Activated T-cell treated with anti-CD3 and anti-CD28 coated beads, Interleukin-2, amount 50 U/mL, for 4 hours (primary cell): ENCODE measurements at places on chromosomes 4 and X.

GRCh38 chr4:15314974-15315373, 112.9 kb upstream of the C1QTNF7 start:
- no peak for DNase-seq

DNA sequence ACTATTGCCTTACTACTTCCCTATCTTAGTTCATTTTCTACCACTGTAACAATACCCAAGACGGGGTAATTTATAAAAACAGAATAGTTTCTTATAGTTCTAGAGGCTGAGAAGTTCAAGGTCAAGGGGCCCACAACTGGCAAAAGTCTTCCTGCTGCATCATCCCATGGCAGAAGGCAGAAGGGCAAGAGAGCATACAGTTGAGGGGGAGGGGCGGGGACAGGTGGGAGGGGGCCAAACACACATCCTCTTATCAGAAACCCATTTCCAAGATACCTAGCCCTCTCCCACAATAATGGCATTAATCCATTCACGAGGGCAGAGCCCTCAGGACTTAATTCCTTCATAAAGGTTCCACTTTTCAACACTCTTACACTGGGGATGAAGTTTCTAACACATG, 690.2 kb downstream of the ADGRL3 start:
- no peak for DNase-seq

GRCh38 chrX:64291123-64291522, 60.7 kb upstream of the ASB12 start:
- DNase-seq: no peak

DNA sequence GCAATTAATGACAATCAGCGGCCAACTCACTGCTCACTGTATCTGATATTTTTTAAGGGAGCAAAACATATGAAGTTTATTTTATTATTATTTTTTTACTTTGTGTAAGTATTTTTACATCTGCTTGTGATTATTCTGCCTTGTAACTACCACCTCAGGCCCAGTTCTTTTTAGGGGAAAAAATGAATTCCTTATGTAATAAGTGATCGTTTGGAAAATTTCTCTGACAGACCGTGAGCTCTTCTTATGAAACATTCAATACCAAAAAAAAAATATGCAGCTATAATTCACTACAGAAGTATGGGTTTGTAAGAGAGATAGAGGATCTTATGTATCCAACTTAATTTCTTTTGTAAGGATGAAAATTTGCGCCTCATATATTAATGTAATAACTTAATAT, 33.5 kb upstream of the STOX2 start:
- no peak for DNase-seq

- no peak for DNase-seq
Observed at GRCh38 chr4:181958446-181958845, 284.8 kb upstream of the TENM3 start.

- DNase-seq: no peak
Observed at GRCh38 chr4:173735049-173735448, 205.0 kb upstream of the HAND2 start.

GRCh38 chr4:57132743-57133137, 22.6 kb upstream of the IGFBP7 start:
- DNase-seq: no peak

- DNase-seq: no peak
Observed at GRCh38 chrX:69277369-69277990, 112.2 kb upstream of the PJA1 start.

DNA sequence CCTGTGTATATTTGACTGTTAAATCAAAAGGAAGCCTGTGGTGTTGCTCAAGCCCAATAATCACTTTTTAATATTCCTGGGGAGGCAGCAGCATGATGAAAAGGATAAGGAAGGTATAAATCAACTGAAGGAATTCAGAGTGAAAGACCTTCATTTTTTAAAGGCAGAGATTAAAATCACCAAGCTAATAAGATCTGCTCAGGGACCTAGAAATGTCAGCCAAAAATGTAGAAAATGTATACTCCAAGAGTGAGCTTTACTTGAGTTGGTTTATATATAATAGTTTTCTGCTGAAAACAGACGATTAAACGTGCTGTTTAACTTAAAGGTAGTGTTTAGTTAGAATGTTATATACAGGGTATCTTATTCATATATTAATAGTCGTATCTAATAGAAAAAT, 549.3 kb downstream of the IQCM start:
- no peak for DNase-seq

DNA sequence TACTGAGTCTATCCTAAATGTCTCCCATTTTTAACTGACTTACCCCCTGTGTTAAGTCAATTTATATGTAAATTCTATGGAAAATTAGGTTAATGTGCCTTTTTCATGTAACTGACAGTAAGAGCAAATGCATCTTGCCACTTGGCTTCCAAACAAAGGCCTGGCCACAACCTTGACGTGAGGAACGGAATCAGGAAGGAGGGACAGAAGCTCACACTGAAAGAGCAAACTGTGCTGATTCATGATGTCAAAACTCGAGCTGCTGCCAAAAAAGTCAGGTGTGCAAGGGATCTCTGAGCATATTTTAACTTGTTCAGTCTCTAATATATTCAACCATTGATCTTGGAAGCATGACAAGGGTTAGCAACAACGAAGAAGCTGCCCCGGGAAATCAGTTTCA, 35.8 kb downstream of the GPM6A start:
- no peak for DNase-seq

DNA sequence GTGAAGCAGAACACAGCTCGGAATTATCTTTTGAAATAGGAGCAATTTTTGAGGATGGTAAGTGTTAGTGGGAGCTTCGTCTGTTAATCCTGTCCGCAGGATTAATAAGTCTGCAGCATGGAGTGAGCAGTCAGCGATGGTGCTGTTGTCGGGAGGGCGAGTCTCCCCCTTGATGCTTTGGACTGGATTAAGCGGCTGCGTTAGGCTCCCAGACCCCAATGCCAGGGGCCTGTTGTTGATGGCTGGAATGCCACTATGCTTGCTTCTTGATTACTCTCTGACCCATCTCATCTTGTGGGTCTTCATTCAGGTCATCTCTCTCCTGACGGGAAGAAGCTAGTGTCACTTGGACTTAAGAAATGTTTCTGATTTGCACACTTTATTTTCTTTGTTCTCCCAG, 332.6 kb downstream of the ARHGAP10 start:
- no peak for DNase-seq

DNA sequence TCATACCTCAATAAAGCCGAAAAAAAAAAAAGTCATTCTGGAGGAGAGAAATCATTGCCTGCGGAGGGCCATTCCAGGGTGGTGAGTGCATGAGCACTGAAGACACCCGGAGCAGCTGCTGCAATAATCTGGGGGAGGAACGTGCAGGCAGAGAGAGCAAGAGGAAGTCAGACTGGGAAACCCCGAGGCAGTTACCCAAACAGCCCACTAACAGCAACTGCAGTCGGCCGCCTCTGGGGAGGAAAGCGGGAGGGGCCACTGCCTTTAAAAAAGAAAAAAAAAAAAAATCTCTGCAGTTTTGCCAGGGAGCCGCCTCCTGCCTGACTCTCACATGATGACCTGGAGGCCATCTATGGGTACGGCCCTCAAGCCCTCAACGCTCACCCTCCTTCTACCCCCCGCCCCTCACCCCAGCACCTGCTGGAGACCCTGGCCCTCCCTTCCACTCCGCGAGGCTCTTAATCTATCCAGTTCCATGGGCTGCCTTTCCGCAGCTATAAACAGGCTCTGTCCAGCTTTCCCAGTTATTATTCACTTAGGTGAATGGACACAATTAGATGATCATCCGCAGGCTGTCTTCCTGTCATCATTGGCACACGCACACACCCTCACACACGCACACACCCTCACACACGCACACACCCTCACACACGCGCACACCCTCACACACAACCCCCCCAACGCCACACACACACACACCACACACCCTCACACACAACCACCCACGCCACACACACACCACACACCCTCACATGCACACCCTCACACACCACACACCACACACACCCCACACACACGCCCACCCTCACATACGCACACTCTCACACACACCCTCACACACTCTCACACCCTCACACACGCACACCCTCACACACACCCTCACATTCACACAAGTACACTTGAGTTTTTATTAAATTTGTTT, 3.4 kb upstream of the AVPR2 start:
- DNase-seq: peak; percentile 45

DNA sequence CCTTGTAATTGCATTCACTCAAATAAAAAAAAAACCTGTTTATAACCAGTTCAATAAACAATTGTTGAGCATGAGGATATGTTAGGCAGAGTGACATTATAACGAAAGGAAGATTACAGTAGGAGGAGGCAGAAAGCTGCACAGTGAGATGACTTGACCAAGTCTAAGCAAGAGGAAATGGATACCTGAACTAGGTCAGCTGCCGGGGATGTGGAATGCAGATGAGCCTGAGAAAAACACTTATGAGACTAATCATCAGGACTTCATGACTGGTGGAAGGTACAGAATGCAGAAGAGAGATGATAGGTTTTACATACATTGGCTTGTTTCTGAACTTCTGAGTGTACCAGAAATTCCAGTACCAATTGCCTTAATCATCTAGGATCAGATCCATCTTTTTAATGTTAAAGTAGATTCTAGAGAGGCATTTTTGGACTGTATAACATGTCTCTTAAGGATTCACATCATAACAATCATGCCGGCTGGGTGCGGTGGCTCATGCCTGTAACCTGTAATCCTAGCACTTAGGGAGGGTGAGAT, 208.1 kb upstream of the PPP3CA start:
- DNase-seq: no peak

DNA sequence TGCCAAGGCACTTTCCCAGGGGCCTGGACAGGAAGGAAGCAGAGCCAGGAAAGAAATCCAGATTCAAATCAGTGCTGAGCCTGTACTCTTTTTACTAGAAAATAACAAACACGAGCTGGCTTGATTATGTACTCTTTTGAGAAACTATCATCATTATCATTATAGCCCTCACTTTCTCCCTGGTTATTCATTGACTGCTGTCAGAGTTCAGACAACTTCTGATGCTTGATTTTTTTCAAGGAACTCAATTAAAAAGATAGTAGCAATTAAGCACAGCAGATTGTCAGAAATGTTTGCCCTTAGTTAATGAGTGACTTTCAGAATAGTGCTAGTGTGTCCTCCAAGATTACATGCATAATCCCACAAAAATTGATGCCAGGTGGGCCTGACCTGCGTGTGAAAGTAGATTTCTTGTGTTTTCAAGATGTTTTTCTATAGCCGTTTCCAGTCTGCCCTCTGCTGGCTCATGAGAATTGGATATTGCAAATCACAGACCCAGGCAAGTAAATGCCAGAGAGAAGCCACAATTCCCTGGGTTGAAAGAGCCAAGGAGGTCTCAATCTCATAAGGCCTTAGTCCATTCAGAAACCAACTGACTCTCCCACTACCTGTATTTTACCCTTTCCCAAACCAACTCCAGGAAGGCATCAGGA, 14.3 kb upstream of the PNPLA4 start:
- no peak for DNase-seq

GRCh38 chr4:143381189-143382118, 44.8 kb downstream of the GAB1 start:
- no peak for DNase-seq

GRCh38 chr4:173287486-173287885, 46.7 kb downstream of the HMGB2 start:
- DNase-seq: no peak

GRCh38 chr4:56979421-56980072, 851 bp downstream of the POLR2B start:
- DNase-seq: peak; percentile 13

DNA sequence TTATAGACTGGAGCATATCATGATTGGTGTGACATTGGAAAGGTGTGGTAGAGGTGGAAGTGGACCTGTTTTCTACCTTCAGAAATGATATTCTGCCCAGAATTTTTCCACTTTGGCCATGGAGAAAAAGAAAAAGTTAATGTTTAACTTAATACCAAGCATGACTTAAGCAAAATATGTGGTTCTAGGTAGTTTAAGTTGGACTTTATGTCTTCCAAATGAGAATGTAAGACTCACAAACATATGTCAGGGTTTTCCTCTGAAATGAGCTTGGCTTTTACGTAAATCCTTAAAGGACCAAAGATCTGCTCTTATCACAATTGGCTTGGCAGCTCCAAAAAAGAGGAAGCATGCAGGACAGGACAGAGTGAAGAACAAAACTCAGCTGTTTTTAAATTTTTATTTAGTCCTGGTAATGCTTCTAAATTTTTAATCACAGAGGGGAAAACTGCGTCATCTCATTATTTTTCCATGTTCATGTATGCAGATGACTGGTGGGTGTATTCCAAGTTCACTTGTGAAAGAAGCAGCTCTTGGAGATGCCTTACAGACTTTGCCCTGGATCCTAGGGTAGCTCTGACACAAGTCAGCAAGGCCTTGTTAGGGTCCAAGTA, 98.2 kb downstream of the ANK2 start:
- DNase-seq: no peak

DNA sequence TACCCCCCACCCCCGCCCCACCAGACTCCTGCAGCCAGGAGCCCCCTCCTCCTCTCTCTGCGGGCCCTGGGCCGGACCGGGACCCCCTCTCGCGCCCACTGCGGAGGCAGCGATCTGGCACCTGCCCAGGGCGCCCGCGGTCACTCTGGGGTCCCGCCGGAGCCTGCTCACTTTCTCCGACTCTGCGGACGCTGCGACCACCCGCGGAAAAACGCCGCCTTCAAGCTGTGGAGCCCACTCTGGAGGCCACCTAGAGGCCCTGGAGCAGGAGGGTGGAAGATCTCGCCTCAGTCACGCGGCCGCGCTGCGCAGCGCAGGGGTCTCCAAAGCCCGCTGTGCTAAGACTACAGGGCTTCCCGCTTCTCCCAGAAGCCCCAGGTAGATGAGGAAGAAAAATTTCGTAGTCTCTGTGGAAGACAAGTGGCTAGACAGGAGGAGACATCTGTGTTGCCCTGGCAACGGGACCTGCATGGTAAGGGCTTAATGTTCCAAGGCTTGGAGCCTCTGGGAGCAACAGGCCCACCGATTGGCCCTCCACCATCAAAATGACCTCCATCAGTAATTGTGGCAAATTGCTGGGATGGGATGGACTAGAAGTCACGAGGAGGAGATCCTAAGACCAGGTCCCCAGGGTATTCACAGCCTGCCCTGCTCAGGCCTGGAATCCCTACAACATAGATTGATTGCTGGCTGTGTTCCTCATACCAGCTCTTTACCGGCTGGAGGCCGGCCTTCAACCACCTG, at the start of gene PNMA6F:
TSS of gene PNMA6F (minus strand) at position 387 of the 744 bp plus-strand sequence. CDS start 1,093 bp downstream, outside the sequence.
- DNase-seq: no peak

GRCh38 chr4:45946699-45947098, 177.2 kb downstream of the GABRG1 start:
- no peak for DNase-seq

- no peak for DNase-seq
Observed at GRCh38 chr4:94495408-94495807, 43.7 kb downstream of the PDLIM5 start.

GRCh38 chr4:184019667-184020623, 114.8 kb downstream of the STOX2 start:
- no peak for DNase-seq

- no peak for DNase-seq
Observed at GRCh38 chrX:128504496-128504895, 452.3 kb upstream of the ACTRT1 start.
